SJSA1 (cell line): ENCODE measurements at places on chromosomes 3 and 15. TPM values are rescaled to one million over a fixed set of nuclear protein-coding genes. Genes with fewer than 3 reads are reported as not detected.

DNA sequence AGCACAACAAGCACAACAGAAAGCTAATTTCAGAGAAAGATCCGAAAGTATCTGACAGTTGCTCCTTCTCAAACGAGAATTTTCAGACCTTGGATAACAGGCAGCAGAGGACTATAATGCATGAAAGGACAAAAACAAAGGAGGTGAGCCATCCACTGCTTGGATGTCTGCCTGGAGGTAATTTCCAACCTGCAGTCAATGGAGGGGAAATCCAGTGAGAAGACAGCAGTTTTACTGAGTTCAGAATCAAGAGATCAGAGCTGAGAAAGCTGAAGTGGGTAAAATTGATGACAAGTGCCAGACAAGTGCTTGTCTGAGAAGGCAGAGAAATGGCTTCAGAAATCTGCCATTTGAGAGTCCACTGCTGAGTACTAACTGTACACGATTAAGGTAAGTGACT, 22.1 kb downstream of the UBE3A start:
- no peak for DNase-seq

The STOML1 gene
- total RNA-seq, result 21.1 and 22.4 TPM in 2 replicates

The KPNA1 gene
- 25.0 and 47.1 TPM in 2 replicates for total RNA-seq

GRCh38 chr15:48811325-48811958, 573 bp upstream of the CEP152 start:
- DNase-seq, result no peak

GRCh38 chr3:37037352-37037751, 44.0 kb downstream of the MLH1 start:
- no peak for DNase-seq

DNA sequence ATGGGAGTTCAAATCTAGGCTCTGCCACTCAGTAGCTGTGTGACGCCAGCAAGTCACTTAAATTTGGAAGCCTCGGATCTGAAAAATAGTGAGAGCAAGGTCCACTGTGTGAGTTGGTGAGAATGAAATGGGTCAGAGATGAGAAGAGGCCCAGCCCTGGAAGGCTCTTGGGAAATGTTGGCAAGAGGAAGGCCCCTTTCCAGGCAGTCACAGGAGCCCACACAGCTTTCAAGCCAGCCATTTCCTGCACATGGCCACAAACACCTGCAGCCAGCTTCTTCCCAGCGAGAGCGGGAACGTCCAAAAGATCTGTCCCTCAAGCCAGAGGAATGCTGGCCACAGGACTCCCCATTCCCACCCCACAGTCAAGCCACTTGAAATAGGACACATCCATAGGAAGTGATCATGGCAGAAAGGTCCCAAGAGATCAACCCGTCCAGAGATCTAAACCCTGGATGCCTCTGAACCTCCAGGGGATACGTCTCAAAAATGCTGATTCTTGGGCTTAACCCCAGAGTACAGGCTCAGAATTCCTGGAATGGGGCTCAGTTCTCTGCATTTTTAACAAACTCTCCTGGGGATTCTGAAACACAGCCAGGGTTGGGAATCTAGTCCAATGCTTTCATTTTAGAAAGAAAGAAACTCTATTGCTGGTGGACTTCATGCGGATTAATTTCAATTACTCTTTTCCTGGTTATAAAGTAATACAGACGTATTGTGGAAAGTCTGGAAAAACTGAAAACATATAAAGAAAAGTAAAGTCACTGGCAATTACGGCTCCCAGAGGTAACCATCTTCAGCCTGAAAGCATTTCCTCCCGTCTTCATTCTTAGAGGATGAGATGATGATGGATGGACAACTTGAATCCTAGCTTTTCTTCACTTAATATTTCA, 35.9 kb downstream of the NTRK3 start:
- DNase-seq, result no peak

GRCh38 chr3:177498037-177498857, 301.0 kb upstream of the TBL1XR1 start:
- no peak for DNase-seq
